ENCODE measurements at places on chromosomes 12 and 14.

DNA sequence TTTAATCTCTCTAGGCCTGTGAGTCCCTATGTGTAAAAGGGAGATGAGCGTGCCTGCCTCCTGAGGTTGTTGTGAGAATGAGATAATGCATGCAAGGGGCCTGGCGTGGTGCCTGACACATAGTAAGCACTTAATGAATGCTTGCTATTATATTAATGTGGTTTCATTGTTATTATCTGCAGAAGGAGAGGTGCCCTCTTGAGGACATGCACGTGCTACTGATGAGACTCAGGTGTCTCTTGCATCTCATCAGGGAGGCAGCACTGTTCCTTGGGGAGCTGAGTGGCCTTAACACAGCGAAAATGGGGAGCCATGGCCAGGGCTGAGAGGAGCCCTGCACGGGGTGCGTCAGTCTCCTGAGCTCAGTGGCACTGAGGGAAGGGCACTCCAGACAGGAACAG lies 29.9 kb upstream of the BCDIN3D start:
- no peak for DNase-seq

GRCh38 chr12:122062832-122063693 lies 15.5 kb upstream of the MLXIP start:
- DNase-seq = no peak

- no peak for DNase-seq
Measured at GRCh38 chr12:3193755-3194154, 116.6 kb downstream of the TSPAN9 start.

- peak; percentile 40 for DNase-seq
Measured at GRCh38 chr12:89138048-89138852, 214.1 kb downstream of the DUSP6 start.

DNA sequence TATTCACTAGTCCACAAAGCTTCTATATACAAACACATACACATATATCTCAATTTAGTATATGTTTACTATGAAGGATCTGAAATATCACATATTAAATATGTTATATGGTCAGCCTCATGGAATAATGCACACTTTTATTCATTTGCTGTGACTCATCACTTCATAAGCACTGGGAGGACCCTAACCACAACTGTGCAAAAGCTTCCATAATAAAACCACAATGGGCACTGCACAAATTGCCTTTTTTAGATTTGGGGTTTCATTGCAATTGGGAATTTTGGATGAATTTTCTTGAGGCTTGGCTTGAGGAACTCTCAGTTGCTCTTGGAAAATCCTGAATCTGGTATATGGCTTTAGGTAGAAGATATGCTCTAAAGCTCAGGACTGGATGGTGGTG lies 399.4 kb downstream of the C12orf75 start:
- DNase-seq = no peak

DNA sequence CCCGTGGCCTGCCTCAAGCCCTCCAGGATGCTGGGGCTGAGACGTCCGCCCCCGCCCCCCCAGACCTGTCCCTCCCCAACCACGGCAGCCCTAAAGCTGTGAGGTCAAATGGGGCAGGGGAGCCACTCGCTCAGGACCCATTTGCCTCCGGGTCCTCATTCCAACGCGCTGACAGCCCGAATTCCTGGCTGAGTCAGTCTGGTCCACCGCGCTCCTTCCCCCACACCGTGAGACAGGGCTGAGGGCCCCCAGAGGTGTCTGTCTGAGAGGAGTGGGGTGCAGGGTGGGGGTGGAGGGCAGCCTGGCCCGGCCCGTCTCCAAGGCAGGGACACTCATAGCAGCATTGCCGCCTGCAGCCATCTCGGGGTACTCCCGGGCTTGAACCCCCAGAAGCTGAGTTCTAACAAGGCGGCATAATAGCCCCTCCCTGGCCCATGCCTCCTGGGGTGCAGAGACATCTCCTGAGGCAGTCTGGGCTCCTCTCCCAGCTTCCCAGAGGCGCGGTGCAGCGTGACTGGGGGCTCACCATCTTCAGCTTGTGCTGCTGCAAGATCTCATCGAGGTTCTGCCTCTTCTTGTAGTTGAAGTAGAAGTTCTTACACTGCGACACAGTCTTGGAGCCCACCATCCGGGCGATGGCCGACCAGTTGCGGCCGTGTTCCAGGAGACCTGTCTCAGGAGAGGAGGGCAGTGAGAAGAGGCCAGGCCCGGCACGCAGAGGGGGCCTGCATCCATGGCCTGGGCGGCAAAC lies 90.5 kb downstream of the RFLNA start:
- no peak for DNase-seq

DNA sequence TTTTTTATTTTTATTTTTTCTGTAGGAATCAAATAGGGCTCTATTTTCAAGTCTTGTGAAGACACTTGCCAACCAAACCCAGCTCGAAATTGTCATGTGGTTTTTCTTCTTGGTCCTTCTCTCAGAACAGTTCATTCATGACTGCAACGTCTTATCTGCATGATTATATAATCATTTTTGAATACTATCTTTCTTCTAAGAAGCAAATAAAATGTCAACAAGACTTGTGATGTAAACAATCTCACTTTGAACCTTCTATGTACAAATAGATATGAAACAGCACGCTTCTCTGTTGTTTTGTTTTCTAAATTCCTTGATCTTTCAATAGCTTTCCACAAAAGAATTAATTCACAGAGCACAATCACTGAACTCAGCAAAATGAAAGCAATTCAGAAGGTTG lies 320.7 kb downstream of the SOX5 start:
- no peak for DNase-seq

DNA sequence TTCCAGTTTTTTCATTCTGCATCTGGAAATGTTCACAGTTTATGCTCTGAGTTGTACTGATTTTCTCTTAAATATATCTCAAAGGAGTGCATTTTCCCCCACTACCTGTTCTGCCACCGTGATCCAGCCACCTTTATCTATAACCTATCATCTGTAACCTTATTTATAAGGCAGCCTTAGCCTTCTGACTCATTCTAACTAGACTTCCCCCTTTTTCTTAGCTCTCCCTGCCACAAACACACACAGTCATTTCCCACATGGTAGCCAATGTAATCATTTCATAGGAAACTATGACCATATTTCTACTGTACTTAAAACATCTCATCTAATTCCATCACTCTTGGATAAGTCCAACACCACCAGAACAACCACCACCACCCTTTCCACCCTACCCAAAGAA lies 10.8 kb upstream of the GYS2 start:
- peak; percentile 23 for DNase-seq

GRCh38 chr12:95203487-95204030 lies 13.7 kb downstream of the FGD6 start:
- DNase-seq = no peak

- no peak for DNase-seq
Measured at GRCh38 chr12:125343649-125344048, 278.4 kb downstream of the AACS start.

GRCh38 chr12:31644536-31644935 lies 15.0 kb upstream of the ETFBKMT start:
- no peak for DNase-seq

DNA sequence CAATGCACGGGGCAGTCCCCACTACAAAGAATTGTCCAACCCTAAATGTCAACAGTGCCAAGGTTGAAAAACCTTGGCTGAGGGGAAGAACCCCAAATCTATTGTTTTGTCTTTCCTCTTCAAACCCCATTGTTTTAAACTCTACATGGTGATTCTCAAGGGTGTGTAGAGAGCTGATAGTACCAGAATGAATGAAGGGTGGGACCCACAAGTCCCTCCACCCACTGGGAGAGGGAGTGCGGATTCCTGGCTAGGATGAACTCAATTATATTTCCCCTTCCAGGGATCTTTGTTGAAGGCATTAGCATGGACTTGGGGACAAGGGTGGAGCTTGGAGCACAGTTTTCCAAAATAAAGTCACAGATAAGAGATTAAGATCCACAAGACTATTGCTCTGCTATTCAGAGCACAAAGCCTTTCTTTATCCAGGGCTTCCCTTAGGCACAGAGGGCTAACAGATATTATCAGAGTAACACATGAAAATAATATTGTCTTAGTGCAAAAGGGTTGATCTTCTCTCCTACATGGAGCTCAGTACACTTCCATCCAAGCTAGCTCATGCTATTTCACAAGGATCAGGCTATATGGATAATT lies 755.1 kb upstream of the TBX3 start:
- DNase-seq = no peak

GRCh38 chr12:20493934-20494333 lies 125.6 kb downstream of the PDE3A start:
- DNase-seq = no peak

GRCh38 chr12:65923228-65923627 lies 98.9 kb downstream of the HMGA2 start:
- DNase-seq = no peak

GRCh38 chr12:89706986-89707702 lies 1.5 kb downstream of the ATP2B1 start:
- no peak for DNase-seq

- no peak for DNase-seq
Measured at GRCh38 chr12:5479761-5480160, 47.9 kb downstream of the NTF3 start.

GRCh38 chr12:90037740-90038139 lies 329.1 kb upstream of the ATP2B1 start:
- no peak for DNase-seq

GRCh38 chr12:119940897-119941296 lies 48.1 kb upstream of the BICDL1 start:
- no peak for DNase-seq

- no peak for DNase-seq
Measured at GRCh38 chr14:104655128-104655848, 34.1 kb upstream of the INF2 start.

- no peak for DNase-seq
Measured at GRCh38 chr14:24277606-24278321, 6.4 kb upstream of the RABGGTA start.

- DNase-seq = no peak
Measured at GRCh38 chr14:22227084-22227483, 361.9 kb downstream of the DAD1 start.

DNA sequence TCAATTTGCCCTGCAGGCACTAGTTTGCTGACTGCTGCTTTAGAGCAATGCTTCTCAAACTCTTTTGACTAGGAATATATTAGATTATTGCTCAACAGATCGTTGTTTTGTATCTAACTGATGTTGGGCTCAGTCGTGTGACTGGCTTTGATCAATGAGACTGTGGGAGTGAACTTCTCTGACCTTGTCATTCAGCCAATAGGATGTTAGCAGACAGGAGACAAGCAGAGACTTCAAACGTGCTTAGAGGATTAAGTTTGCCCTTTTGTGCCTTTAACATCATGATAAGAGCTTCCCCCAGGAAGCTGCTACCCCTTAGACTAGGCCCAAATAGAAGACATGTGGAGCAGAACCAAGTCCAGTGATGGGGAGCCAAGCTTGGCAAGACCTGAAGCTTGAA lies 76.7 kb upstream of the ELK3 start:
- no peak for DNase-seq

DNA sequence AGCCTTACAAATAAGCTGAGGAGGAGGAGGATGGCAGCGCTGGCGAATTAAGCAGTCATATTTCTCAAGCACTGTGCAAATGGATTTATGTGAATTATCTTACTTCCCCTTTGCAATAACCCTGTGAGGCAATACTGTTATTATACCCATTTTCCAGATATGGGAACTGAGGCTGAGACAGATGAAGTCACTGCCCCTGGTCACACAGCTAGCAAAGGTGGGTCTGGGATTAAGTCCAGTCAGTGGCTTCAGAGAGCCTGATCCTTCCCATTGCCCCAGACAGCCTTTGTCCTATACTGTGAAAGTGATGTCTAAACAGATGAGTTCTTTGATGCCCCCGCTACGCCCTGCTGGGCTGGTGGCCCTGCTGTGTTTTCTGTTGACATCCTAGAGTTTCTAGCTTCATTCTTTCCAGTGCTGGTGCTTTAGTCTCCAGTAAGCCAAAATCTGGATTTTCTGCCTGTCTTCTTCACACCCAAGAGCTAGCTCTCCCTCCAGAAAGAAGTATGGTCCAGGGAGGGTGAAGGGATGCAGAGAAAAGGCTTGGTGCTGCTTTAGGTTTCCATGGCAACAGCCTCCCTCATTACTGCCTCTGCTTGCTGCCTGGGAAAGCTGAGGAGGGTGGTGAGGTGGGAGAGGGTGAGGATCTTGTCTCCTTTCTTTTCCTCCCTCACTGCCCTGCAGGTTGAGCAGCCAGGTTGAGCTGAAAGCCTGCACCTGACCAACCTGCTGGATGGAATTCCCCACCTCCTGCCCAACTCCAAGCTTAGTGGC lies 30.7 kb downstream of the TMEM63C start:
- no peak for DNase-seq

- no peak for DNase-seq
Measured at GRCh38 chr12:64389154-64389553, 1.4 kb downstream of the C12orf56 start.

DNA sequence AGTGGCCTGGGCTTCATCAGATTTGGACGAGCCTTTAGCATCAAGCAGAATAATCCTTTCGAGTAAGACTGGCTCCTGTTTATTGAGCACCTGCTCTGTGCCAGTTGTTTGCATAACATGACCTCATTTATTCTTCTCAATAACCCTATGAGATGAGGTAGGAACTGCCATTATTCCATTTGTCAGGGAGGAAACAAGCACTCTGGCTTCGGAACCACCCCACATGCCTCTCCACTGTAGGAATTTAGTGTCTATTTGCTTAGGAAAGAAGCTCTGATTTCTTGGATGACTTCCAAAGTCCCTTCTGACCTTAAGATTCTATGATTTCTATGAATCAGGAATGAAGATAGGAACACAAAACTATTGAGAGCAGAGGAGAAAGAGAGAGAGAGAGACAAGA lies 11.0 kb downstream of the SAMD4A start:
- no peak for DNase-seq

- DNase-seq = no peak
Measured at GRCh38 chr12:112843287-112843686, 51.7 kb downstream of the RPH3A start.

DNA sequence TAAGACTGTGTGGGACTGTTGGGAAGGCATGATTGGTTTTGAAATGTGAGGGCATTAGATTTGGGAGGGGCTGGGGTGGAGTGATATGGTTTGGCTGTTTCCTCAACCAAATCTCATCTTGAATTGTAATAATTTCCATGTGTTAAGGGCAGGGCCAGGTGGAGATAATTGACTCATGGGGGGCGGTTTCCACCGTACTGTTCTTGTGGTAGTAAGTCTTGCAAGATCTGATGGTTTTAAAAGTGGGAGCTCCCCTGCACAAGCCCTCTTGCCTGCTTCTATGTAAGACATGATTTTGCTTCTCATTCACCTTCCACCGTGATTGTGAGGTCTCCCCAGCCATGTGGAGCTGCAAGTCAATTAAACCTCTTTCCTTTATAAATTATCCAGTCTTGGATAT lies 76.6 kb upstream of the PPFIA2 start:
- DNase-seq = peak; percentile 13

- no peak for DNase-seq
Measured at GRCh38 chr14:96264853-96265252, 8.8 kb downstream of the BDKRB1 start.

GRCh38 chr12:58163021-58163420 lies 221.7 kb downstream of the ATP23 start:
- no peak for DNase-seq

GRCh38 chr12:95395696-95396095 lies 78.3 kb upstream of the METAP2 start:
- no peak for DNase-seq

- DNase-seq = no peak
Measured at GRCh38 chr12:10959804-10960203, 20.7 kb upstream of the TAS2R14 start.
